Liver (tissue), 10 donors: ENCODE measurements at places on chromosomes 16 and 17. TPM values are rescaled to one million over a fixed set of nuclear protein-coding genes. Genes with fewer than 3 reads are reported as not detected.

Gene CHMP6
- total RNA-seq = 9.6 TPM

Gene ZNF287
- total RNA-seq = 0.98 TPM

Gene WDR81
- total RNA-seq = 41.8 TPM

Gene UBALD1
- total RNA-seq = 6.9 TPM

Gene HBQ1
- not detected for total RNA-seq

DNA sequence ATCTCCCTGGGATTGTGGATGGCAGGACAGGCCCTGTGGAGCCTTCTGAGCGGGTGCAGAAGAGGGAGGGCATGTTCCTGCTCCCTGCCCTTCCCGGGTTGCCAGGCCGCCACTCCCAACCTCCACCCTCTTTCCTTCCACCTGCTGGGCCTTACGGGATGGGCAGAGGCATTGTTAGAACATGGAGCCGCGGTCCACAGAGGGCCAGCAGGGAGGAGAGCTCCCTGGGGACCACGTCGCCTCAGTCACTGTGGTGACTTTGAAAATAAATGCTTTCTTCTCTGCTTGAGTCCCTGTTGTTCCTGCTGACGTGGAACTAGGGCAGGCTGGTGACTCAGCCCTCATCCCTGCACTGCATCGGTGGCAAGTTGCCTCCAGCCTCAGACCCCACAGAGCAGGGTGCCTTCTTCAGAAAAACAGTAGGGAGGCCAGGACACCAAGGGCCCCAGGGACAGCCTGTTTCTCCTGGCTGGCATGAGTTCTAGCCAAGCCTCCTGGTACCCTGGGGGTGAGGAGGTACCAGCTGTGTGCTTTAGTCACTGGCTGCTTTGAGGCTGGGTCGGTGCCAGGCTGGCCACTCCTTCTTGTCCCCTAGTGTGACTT lies 224.9 kb downstream of the SEC14L1 start:
- H3K36me3 ChIP-seq = no peaks in the 10 kb centered on the region
- no peak overlapping the region for H3K27ac ChIP-seq
- H3K27me3 ChIP-seq = no peaks in the 10 kb centered on the region

DNA sequence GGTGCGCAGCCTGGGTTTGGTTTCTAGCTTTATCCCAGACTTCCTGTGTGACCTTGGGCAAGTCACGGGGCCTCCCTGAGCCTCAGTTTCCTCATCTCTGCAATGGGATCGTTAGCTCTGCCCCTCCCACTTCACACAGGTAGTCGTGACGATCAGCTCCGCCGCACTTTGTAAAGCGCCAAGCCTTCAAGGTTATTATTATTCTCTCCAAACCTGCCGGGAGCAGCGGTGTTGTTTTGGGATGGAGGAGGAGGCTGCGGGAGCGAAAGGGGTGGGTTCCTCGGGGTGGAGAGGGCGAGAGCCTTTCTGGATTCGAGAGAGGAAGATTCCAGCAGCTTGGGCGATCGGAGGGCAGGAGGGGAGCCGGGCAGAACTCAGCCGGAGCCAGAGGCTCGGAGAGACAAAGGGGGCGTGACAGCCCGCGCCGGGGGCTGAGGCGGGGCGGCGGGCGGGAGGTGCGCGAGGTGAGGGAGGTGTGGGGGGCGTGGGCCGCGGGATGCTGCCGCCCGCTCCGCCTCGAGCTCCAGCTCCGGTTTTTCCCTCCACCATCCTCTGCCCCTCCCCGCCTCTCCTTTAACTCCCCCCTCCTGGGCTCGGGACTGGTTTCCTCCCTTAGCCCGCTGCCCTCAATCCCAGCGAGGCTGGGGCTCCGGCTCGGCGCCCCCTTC lies at the start of gene EFNB3:
Gene EFNB3, plus strand, starts transcription at position 602 of the 668 bp plus-strand sequence. CDS start 397 bp downstream, outside the sequence.
- H3K4me1 ChIP-seq = peaks cover 1% of the 10 kb centered on the region
- DNase-seq = no peak
- H3K27ac ChIP-seq = no peak within 1 kb of the TSS
- peaks cover 6% of the 10 kb centered on the region for H3K36me3 ChIP-seq

GRCh38 chr16:21161211-21161610 lies 2.7 kb downstream of the LDAF1 start:
- H3K4me3 ChIP-seq = no peak overlapping the region
- H3K36me3 ChIP-seq = no peaks in the 10 kb centered on the region
- H3K27ac ChIP-seq = no peak overlapping the region

DNA sequence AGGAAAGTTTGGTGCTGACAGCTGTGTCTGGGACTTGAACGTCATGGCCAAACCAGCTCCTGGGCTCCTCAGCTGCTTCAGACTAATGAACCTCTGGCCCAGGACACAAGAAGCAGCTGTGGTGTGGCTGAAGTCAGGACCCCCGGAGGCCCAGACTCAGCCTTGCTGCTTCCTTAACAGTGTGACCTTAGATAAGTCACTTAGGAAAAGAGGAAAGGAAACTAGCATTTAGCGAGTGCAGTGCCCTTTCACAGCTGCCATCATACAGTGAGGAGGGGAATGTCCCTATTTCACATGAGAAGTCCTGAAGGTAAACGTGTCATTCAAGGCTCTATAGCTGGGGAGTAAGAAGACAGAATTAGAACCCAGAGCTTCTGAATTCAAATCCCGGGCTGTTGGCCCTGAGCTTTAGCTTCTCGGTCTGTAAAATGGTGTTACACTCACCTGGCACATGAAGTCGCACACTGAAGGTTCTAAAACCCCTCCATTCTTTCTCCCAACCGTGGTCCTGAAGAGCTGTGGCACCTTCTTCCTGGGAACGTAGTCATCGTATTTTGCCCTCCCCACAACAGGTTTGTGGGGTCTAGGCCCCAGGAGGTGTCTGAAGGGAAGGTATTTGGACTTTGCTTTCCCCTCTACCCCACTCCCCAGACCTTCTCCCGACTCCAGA lies 910 bp upstream of the RAMP2 start:
- no peak for DNase-seq
- no peak overlapping the region for H3K4me3 ChIP-seq
- H3K4me1 ChIP-seq = peaks cover 9% of the 10 kb centered on the region
- H3K27me3 ChIP-seq = no peaks in the 10 kb centered on the region
- H3K27ac ChIP-seq = no peak overlapping the region

DNA sequence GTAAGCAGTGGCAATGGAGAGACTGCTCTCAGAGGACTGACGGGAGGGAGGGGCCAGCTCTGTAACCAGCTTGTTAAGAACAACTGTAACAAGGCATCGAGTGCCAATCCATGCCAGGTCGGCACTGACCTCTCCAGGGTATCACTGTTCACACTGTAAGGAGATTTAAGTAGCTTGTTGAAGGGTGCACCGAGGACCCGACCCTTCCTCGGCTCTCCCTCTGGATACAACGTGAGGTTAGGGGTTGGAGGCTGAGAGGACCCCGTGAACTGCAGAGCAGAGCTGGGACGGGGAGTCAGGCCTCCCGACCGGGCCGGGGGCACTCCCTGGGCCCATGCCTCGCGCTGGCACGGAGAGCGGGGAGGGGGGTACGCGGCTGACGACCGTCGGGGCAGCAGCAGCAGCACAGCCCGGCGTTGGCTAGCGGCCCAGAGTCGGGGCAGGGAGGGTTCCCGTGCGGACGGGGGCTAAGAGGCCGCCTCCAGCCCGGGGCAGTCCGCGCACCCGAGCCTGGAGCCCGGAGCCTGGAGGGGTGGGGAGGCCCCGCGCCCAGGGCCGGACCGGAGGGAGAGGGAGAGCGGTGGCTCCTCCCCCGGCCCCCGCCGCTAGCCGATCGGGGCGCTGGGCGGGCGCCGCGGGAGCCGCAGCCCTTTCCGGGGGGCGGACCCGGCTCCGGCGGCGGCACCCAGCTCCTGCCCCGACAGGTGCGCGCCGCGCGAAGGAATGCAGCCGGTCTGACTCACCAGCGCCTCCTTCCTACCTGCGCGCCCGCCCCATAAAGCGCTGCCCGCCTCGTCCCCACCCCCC lies at the start of gene ITGB4:
Gene ITGB4, plus strand, starts transcription at position 804 of the 807 bp plus-strand sequence. CDS start 3,245 bp downstream, outside the sequence.
- no peaks in the 10 kb centered on the region for H3K36me3 ChIP-seq
- DNase-seq = no peak
- peak within 1 kb of the TSS; percentile 49 for H3K4me3 ChIP-seq
- peaks cover 5% of the 10 kb centered on the region for H3K4me1 ChIP-seq
- no peaks in the 10 kb centered on the region for H3K27me3 ChIP-seq

DNA sequence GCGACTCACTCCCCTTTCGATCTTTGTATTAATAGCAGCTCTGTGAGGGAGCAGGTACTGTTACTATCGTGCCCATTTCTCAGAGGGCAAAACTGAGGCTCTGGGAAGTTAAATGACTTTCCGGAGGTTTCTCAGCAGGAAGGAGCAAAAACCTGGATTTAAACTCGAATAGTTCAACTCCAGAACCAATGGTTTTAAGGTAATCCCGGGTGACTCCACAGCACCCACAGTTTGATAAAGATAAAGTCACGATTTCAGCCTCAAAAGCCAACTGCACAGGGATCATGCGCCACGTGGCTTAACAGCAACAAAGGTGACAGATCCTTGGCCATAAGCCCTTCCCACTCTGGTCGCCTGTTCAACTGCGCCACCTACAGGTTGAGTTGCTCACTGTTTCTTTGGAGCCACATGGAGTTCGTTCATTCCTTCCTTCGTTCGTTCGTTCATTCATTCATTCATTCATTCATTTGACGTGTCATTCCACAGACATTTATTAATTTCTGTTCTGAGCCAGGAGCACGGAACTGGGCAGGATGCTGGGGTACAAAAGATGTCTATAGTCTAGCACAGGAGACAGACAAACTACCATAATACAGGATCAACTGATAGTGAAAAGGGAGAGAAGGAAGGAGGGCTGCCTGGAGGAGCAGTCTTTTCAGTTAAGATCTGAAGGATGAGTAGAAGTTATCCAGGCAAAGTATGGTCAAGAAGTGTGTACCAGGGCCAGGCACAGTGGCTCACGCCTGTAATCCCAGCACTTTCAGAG lies 134.8 kb downstream of the HS3ST2 start:
- peaks cover 8% of the 10 kb centered on the region for H3K4me1 ChIP-seq
- no peaks in the 10 kb centered on the region for H3K36me3 ChIP-seq
- no peak overlapping the region for H3K4me3 ChIP-seq

- no peak overlapping the region for H3K4me3 ChIP-seq
- H3K36me3 ChIP-seq = no peaks in the 10 kb centered on the region
- H3K27ac ChIP-seq = no peak overlapping the region
Measured at GRCh38 chr17:70804161-70804560, 634.8 kb downstream of the KCNJ2 start.

- no peak for DNase-seq
- no peaks in the 10 kb centered on the region for H3K4me1 ChIP-seq
- no peak overlapping the region for H3K27ac ChIP-seq
- H3K27me3 ChIP-seq = no peaks in the 10 kb centered on the region
- no peak overlapping the region for H3K4me3 ChIP-seq
- no peaks in the 10 kb centered on the region for H3K36me3 ChIP-seq
Measured at GRCh38 chr16:1909561-1910231, 8.5 kb downstream of the HS3ST6 start.

- H3K36me3 ChIP-seq = peaks cover 12% of the 10 kb centered on the region
- peak overlapping the region; percentile 62 for H3K4me3 ChIP-seq
- H3K27me3 ChIP-seq = no peaks in the 10 kb centered on the region
Measured at GRCh38 chr17:39738983-39739884, 1.5 kb downstream of the GRB7 start.

DNA sequence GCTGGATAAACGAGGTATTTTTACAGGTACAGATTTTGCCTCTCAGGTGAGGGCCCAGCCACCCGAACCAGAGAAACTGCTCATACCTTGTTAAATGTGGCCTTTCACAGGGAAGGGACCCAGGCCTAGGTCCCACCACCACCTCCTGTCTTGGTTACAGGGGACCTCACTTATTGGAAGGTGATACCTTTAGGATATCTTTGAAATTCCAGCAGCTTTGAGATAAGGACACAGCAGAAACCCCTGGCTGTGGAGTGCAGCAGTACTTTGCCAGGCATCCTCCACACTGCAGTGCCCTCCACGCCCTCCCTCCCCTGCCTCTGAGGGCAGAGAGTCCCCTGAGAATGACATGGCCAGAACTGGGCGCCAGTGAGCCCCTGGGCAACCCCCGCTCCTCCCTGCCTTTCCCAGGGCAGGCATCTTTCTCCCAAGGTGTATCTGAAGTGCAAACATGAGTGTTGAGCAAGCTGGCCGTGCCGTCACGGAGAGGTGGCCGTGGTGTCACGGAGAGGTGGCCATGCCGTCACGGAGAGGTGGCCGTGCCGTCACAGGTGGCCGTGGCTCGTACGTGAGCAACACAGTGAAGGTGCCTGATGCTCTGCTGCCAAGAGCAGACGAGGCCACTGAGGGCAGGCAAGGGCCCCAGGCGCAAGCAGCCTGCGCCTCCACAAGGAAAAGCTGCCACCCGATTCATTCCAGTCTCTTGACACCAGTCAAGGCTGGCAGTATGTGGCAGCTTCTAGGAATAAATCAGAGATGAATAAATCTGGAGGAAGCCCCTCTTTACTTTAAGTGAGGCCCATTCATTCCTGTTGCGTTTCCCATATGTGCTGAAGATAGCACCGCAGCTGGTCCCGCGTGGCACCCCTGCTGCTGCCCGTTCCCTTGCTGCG lies 134.5 kb upstream of the CHMP6 start:
- no peaks in the 10 kb centered on the region for H3K27me3 ChIP-seq
- H3K36me3 ChIP-seq = no peaks in the 10 kb centered on the region
- DNase-seq = no peak
- H3K4me3 ChIP-seq = no peak overlapping the region

- no peak overlapping the region for H3K4me3 ChIP-seq
- no peaks in the 10 kb centered on the region for H3K27me3 ChIP-seq
- H3K27ac ChIP-seq = no peak overlapping the region
- no peaks in the 10 kb centered on the region for H3K36me3 ChIP-seq
- no peaks in the 10 kb centered on the region for H3K4me1 ChIP-seq
Measured at GRCh38 chr16:84340325-84341040, 27.9 kb upstream of the ATP2C2 start.

GRCh38 chr17:81710514-81711308 lies 1.4 kb upstream of the SLC25A10 start:
- peak overlapping the region; percentile 18 for H3K4me3 ChIP-seq
- peak overlapping the region; percentile 72 for H3K27ac ChIP-seq

- no peaks in the 10 kb centered on the region for H3K27me3 ChIP-seq
- no peak for DNase-seq
- peaks cover 11% of the 10 kb centered on the region for H3K4me1 ChIP-seq
- no peak overlapping the region for H3K4me3 ChIP-seq
- no peaks in the 10 kb centered on the region for H3K36me3 ChIP-seq
Measured at GRCh38 chr17:17935321-17936271, 36.6 kb downstream of the TOM1L2 start.

- H3K27ac ChIP-seq = no peak overlapping the region
- H3K36me3 ChIP-seq = peaks cover 57% of the 10 kb centered on the region
- H3K4me1 ChIP-seq = peaks cover under 1% of the 10 kb centered on the region
- H3K4me3 ChIP-seq = no peak overlapping the region
Measured at GRCh38 chr16:84766978-84767773, 52.6 kb upstream of the CRISPLD2 start.
